ENCODE measurements at places on chromosomes 5 and 9. TPM values are rescaled to one million over a fixed set of nuclear protein-coding genes. Genes with fewer than 3 reads are reported as not detected.

The EQTN gene
- not detected for total RNA-seq

The WNK2 gene
- total RNA-seq: 4.1 TPM

The FBLL1 gene
- total RNA-seq: 0.19 TPM

The MZB1 gene
- not detected for total RNA-seq

The ANKDD1B gene
- not detected for total RNA-seq

The RLN2 gene
- total RNA-seq: not detected
